Mucosa of descending colon (tissue), 3 donors: ENCODE measurements at places on chromosomes 13 and 19.
A peak's percentile ranks its signal among the peaks of the same experiment; 100 is the strongest.

DNA sequence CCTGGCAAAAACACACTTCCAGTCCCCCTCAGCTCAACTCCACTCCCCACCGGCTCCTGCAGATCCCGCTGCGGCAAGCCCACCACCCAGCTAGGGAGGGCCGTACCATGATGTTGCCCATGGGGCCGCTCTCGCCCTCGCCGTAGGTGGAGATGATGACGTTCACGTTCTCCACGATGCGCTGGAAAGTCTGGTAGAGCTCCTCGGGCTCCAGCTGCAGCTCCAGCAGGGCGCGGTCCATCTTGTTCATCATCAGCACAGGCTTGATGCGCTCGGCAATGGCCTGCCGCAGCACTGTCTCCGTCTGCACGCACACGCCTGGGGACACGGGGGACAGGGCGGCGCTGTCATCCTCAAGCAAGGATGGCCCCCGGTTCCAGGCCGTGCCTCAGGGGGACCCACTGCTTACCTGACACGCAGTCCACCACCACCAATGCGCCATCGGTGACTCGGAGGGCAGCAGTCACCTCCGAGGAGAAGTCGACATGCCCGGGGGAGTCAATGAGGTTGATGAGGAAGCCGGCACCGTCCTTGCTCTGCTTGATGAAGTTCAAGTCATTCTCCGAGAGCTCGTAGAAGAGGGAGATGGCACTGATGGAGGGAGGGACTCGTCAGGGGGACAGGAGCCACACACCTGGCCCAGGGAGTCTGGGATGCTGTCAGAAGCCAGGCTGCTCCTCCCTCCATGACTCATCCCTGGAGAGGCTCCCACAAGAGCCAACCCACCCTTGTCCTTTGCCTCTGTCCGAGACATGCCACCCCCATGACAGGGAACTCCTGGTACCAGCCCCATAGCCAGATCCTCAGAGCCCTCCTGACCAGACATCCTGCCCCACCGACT is 2.3 kb downstream of the EEF2 start:
- no peak for DNase-seq

DNA sequence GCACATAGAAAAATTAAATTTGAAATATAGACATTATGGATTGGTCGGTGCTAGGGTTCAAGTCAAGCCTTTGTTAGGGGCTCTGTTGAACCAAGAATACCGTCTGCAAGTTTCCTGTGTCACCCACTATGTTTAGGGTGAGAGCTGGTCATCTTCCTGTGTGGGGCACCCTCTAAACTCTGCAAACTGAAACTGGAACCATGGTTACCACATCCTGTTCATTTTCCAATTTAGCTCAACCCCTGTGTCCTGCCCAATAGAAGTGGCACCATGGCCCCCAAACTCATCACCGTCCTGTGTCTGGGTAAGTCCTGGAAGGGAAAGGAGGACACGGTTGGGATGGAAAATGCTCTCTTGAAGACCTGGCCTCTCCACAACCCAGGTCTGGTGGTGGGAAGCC is 29.9 kb downstream of the LAIR2 start:
- no peak for DNase-seq

- DNase-seq = no peak
Observed at GRCh38 chr13:33816912-33817311, 1.0 kb upstream of the RFC3 start.

GRCh38 chr13:90889906-90890834 is 457.3 kb upstream of the MIR17HG start:
- DNase-seq = no peak

GRCh38 chr13:42048684-42049453 is 421 bp downstream of the DGKH start:
- peak; percentile 92 for DNase-seq

- no peak for DNase-seq
Observed at GRCh38 chr13:41606646-41607045, 149.3 kb downstream of the RGCC start.

- no peak for DNase-seq
Observed at GRCh38 chr13:102131246-102131645, 270.6 kb downstream of the FGF14 start.

- DNase-seq = no peak
Observed at GRCh38 chr13:41848435-41849255, 112.3 kb downstream of the VWA8 start.

GRCh38 chr13:41501281-41501680 is 43.9 kb downstream of the RGCC start:
- DNase-seq = no peak

- DNase-seq = no peak
Observed at GRCh38 chr13:44818428-44818827, 170.8 kb downstream of the NUFIP1 start.

GRCh38 chr13:110306960-110307766 is at the start of the genes COL4A1 and COL4A2:
COL4A1 (minus strand) TSS chr13:110307157; CDS start chr13:110307027, 130 bp downstream.
COL4A2 (plus strand) TSS chr13:110307284; CDS start chr13:110307904, 620 bp downstream.
- DNase-seq = peak; percentile 40

DNA sequence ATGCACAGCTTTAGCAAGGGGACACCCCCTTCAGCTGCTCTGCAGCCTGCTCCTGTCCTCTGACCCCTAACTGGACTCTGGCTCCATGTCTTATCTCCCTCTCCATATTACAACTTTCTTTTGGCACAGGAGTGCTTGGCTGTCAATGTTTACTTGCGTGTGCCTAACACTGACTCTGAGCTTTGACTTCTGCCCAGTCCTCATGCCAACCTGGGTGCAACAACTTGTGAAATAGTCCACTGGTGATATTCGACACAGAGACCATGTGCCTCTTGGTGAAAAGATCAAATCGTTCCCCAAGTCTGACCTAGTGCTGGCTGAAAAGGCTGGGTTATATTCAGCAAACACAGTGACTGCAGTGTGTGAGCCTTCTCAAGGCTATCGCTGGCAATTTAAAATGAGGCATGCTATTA is 34.1 kb upstream of the KLF12 start:
- no peak for DNase-seq

GRCh38 chr19:39915848-39916215 is 18.6 kb downstream of the FCGBP start:
- DNase-seq = no peak

GRCh38 chr13:33496336-33496735 is 210.8 kb upstream of the STARD13 start:
- no peak for DNase-seq
